ENCODE measurements at places on chromosomes 7 and 10.

- no peak for DNase-seq
Observed at GRCh38 chr10:30378201-30378995, 29.3 kb upstream of the MTPAP start.

DNA sequence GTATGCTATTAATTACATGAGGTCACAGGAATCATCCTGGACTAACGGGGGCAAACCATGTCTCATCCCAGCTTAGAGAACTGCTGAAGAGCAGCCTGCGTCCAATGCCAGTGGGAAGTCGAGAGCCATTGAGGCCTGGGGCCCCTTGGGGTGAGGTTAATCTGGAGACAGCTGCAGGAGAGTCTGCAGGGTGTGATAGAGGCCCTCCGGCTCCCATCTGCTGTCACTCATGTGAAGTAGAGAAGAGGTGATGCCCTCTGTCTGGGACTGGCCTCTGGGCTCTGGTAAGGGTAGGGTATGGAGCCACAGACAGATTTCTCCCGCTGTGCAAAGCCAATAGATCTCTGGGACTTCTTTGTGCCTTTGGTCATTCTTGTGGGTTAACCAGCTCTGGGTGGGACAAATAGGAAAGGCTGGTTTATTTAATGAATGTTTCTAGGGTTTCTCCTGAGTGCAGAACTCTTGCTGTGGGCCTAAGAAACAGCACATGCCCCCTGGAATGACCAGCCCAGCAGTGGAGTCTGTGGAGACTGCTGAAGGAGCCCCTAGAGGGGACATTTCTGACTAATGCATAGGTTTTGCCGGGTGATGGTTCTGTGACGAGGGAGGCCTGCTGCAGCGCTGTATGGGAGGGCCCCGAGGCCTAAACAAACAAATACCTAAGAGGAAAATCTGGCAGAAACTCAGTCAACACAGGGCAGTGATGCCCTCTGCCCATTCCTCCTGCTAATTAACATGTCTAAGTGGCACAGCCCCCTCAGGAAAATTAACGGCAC is 34.5 kb downstream of the CRHR2 start:
- DNase-seq: no peak

- DNase-seq: no peak
Observed at GRCh38 chr10:44459671-44460070, 74.8 kb upstream of the CXCL12 start.

GRCh38 chr10:132735923-132736391 is 50.0 kb downstream of the NKX6-2 start:
- DNase-seq: no peak

- no peak for DNase-seq
Observed at GRCh38 chr10:58400609-58401008, 15.4 kb downstream of the TFAM start.

- DNase-seq: no peak
Observed at GRCh38 chr7:30223896-30224295, 60.5 kb upstream of the ZNRF2 start.

- no peak for DNase-seq
Observed at GRCh38 chr7:55423277-55423711, 58.2 kb downstream of the LANCL2 start.

GRCh38 chr7:105567024-105567423 is 14.3 kb downstream of the EFCAB10 start:
- DNase-seq: no peak

GRCh38 chr7:44220358-44221112 is 19.8 kb downstream of the YKT6 start:
- no peak for DNase-seq

- DNase-seq: no peak
Observed at GRCh38 chr10:21529032-21529910, 3.8 kb upstream of the SKIDA1 start.

- DNase-seq: no peak
Observed at GRCh38 chr10:70381471-70382421, 679 bp downstream of the LRRC20 start.

GRCh38 chr10:64486149-64486548 is 964.9 kb downstream of the REEP3 start:
- DNase-seq: no peak

DNA sequence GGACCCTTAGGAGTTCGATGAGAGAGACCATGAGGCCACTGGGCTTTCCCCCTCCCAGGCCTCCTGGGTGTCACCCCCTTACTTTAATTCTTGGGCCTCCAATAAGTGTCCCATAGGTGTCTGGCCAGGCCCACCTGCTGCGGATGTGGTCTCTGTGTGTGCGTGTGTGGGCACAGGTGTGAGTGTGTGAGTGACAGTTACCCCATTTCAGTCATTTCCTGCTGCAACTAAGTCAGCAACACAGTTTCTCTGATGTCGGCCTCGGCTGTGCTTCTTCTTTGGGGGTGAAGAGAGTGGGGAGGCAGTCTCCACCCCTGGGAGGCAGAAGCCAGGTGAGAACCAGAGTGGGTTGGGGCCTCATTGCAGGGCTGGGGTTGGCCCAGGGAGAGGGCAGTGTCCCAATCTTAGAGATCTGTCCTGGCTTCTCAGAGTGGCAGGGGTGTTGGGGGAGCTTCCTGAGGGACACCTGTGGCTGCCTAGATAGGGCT is 1.5 kb downstream of the PVRIG start:
- no peak for DNase-seq

DNA sequence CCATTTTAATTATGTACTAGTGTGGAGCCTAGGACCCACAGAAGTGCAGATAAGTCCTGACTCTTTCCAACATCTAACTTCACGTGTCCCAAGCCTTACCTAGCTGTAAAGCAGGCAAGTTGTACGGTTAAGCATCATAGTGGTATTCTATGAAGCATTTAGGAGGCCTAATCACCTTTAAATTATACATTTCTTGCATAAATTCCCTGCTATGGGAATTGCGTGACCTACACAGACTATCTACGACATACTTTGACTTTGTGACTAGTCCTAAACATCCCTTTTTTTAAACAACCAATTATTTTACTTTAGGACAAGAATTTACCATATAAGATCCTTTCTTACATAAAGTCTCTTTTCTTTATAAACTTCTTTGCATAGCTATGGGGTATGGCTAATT is 37.7 kb upstream of the LRGUK start:
- DNase-seq: no peak

GRCh38 chr7:87420173-87420572 is 55.3 kb downstream of the ABCB4 start:
- no peak for DNase-seq

DNA sequence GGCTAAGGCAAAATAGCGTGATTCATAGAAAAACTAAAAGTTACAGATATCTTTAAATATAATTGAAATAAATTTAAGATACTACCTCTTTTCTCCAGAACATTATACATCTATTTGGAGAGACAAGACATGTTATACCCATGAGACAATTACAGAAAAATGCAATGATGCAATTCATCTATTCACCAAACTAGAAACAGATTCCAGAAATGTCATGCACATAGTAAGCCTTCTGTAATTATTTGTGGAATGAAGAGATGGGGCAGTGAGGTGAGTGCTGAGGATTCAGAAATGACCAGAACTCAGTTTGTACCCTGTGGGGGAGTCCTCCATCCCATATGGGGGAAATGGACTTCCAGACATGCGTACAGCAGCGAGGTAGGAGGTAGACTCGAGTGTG is 99.4 kb downstream of the MKX start:
- no peak for DNase-seq

- no peak for DNase-seq
Observed at GRCh38 chr7:157679607-157680006, 342.8 kb downstream of the DNAJB6 start.

DNA sequence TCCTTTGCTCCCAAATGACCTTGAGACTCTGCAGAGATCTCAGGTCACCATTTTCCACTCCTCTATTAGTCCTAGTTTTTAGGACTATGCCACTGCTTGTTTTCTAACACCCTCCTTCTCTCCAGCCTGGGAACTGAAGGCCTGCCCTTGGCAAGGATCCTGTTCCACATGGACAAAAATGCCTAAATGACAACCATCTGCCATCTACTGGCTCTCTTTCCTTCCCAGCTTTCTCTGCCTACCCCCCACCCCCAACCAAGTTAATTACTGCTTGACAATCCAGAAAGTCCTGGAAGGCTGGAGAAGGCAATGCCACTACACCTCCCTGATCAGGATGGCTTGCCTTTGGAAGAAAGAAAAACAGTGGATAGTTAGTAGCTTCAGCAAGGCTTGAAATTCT is 44.8 kb upstream of the SP8 start:
- DNase-seq: no peak

DNA sequence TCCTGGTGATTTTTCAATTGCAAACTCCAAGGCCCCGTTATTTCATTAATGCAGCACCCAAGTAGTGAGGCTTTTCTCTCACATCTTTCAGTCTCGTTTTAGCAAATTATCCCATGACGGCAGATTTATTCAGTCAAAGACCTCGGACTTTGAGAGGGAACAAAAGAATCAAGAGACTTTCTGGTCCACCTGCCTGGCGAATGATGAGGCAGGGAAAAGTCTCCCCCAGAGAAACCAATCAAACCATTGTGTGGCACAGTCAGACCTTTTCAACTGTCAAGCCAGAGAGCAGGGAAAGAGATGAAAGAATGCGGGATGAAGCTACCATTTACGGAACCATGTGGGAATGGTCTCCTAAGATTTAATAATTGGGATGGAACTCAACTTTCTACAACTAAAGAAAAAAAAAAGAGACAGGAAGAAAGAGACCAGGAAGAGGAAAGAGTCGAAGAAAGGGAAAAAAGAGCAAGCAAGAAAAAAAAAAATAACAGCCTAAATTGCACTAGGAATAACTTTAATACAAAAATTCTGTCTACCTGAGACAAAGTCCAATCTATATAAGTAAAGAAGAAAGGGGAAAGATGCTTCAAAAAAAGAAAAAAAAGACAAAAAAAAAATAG is 22.8 kb downstream of the GLI3 start:
- DNase-seq: no peak

GRCh38 chr10:91528768-91529167 is 104.1 kb downstream of the PPP1R3C start:
- no peak for DNase-seq

- DNase-seq: no peak
Observed at GRCh38 chr7:74371381-74372341, 82.0 kb upstream of the GTF2IRD1 start.

- DNase-seq: no peak
Observed at GRCh38 chr10:124655191-124656112, 88.7 kb downstream of the FAM53B start.

GRCh38 chr10:133372507-133372906 is 647 bp downstream of the ECHS1 start:
- no peak for DNase-seq

DNA sequence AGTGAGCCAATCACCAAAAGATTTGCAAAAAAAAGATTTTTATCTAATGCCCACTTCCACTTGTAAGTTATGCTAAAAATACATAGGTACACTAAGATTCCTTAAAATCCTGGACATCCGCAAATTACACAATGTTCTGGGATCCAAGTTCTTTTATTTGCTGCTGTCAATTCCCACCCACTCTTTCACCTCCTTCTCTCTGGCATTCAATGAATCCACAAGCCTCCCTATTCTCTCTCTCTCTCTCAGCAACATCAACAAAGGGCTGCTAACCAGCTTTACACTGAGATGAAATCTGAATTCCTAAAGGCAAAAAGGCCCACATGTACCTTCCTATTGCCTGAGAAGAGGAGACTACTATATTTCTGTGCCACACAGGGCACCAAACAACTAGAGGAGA is 99.9 kb downstream of the ARMH3 start:
- no peak for DNase-seq

- DNase-seq: no peak
Observed at GRCh38 chr7:11294218-11294617, 320.5 kb downstream of the PHF14 start.

GRCh38 chr10:75475460-75476182 is 44.2 kb downstream of the LRMDA start:
- DNase-seq: no peak

- no peak for DNase-seq
Observed at GRCh38 chr7:154950960-154951359, 52.0 kb downstream of the PAXIP1 start.

GRCh38 chr7:5086256-5086655 is 40.6 kb downstream of the RBAK start:
- DNase-seq: no peak

DNA sequence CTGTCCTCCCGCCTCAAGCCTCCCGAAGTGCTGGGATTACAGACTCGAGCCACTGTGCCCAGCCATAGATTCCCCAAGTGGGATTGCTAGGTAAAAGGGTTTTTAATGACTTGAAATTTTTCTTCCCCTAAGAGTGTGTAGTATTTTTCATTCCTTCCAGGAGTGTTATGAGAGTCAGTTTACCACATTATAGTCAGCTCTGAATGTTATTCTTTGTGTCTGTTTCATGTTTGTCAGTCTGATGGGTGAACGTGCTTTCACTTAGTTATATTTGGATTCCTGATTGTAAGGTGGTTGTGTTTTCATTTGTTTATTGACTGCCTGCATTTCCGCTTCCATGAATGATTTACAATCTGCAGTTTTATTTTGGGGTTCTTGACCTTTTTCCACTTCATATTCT is 6.3 kb downstream of the ZNF212 start:
- no peak for DNase-seq

GRCh38 chr7:123537026-123537642 is 2.7 kb upstream of the IQUB start:
- DNase-seq: no peak

DNA sequence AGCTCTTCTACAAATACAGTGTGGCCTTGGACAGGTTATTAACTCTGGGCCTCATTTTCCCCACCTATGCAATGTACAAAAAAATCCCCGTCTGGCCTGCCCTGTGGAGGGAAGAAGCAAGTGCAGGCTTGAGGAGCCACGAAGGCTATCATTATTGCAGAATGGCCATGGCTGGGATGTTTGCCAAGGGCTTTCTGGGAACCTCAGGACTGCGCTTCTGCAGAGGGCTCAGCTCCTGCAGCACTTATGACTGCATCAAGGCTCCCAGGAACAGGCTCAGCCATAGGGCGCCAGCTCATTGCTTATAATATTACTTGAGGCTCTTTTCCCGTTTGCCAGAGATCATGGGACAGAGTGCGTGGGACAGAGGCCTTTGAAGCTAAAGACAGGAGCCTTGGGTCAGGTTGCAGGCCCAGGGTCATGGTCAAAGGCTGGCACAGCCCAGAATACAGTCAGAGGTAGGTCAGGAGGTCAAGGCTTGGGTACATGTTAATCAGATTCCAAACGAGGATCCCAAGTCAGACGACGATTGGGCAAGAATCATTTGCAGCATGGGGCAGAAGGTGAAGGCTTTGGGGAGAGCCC is 20.6 kb upstream of the C10orf105 start:
- no peak for DNase-seq

GRCh38 chr10:83522881-83523386 is 616.4 kb upstream of the GHITM start:
- DNase-seq: no peak

GRCh38 chr7:104207348-104207730 is 474 bp downstream of the ORC5 start:
- DNase-seq: no peak

Data from GDM1 (cell line).